ENCODE measurements at places on chromosomes 6 and 20.
A peak's percentile ranks its signal among the peaks of the same experiment; 100 is the strongest.

DNA sequence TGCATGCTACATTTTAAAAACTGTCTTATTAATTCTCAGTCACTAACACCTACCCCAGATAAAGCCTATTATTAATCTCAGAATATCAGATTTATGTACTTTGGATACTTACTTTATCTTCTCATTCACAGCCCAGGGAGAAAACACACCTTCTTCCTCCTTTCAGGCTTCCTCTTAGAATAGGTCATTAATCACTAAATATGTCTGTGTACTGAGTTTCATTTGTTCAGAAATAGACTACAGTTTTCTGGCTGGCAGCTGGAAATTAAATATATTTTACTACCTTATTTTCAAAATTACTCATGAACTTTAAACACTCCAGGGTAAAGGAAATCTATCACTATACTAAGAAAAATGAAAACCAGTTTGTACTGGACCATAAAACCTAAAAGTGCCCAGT lies 147.7 kb upstream of the DST start:
- DNase-seq, result no peak

DNA sequence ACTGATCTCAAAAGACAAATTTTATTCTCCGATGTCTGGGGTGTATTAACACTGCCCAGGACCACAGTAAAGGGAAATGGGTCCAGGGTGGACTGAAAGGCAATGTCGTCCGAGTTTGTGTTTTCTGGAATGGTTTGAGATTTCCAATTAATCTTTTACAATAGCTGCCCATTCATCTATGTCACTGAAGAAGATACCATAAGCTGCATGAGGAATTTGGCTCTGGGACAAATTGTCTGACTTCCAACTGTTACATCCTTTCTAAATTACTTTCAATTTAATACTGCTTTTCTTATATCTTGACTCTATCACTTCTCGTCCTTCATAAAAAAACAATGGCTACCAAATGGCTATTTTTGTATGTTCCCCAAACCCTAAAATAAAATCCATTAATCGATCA lies 130.7 kb upstream of the KCNK16 start:
- DNase-seq, result peak; percentile 63

- DNase-seq, result no peak
These were observed 246.6 kb upstream of the ID4 start for GRCh38 chr6:19590501-19591131.

DNA sequence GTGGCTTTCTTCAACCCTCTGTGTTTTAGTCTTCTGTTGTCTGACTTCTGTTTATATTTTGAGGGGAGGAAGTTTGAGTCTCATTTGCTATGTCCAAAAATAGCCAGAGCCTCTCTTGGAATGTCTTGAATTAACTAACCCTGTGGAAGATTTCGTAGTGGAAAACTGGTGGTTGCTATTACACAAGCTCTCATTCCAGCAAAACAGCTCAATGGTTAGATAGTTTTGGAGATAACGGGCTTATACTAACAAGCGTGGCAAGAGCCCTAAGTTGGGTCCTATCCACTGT lies 1.6 kb downstream of the CCN2 start:
- DNase-seq, result peak; percentile 88

GRCh38 chr6:127289934-127290333 lies 23.3 kb downstream of the RNF146 start:
- no peak for DNase-seq

GRCh38 chr20:53493311-53493857 lies 100.3 kb downstream of the ZNF217 start:
- peak; percentile 74 for DNase-seq

- peak; percentile 84 for DNase-seq
These were observed at the start of gene GFOD1 for GRCh38 chr6:13487122-13488014. Gene GFOD1, minus strand, starts transcription at chr6:13487600. Its CDS starts 710 bp downstream, at chr6:13486890.

DNA sequence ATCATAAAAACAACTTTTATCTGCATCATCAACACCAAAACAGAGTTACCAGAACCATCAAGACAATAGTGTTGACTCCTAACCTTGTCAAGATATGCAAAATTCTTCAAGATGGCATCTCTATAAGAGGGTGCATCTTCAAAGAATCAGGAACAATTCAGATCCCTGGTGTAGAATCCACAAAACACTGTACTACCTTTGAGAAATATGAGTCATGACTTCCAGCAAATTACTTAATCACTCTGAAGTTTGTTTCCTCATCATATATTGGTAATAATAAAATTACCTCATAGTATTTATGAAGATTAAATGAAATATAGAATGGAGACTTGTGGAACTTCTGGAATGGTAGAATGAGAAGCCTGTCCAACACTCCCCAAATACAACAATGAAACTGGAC lies 221.3 kb upstream of the SUPT3H start:
- no peak for DNase-seq

GRCh38 chr6:123636782-123637181 lies at the start of gene TRDN:
Gene TRDN, minus strand, starts transcription at chr6:123636950. Its CDS starts 175 bp downstream, at chr6:123636775.
- no peak for DNase-seq

GRCh38 chr6:4336778-4337442 lies 201.5 kb upstream of the ECI2 start:
- DNase-seq, result no peak

DNA sequence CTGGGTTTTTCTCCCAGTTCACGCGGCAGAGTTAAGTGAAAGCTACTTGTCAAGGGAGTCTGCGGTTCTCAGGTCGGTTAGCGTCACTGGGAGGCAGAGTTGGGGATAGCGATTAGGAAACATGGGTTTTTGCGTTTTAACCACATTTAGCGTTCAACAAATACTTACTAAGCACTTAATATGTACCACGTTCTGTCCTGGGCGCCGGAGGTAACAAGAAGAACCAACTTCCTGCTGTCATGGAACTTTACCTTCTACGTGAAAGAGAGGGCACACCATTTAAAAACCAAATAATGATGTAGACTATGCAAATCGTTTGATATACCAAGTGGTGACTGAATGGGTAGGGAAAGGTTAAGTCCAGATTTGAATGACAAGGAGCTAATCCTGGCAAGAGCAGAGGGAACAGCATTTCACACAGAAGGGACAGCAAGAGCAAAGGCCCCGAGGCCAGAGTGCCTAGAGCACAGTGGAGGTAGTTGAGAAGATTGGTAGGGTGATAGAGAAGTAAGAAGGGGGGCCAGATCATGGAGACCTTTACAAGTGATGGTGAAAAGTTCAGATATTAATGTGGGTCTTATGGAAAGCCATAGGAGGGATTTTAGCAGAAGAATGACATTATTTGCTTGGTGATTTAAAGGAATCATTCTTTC lies 744 bp downstream of the RIOK1 start:
- DNase-seq, result no peak

GRCh38 chr20:55406891-55407290 lies 598.4 kb downstream of the CBLN4 start:
- no peak for DNase-seq

- no peak for DNase-seq
These were observed 347.9 kb upstream of the TSHZ2 start for GRCh38 chr20:52624281-52624680.

DNA sequence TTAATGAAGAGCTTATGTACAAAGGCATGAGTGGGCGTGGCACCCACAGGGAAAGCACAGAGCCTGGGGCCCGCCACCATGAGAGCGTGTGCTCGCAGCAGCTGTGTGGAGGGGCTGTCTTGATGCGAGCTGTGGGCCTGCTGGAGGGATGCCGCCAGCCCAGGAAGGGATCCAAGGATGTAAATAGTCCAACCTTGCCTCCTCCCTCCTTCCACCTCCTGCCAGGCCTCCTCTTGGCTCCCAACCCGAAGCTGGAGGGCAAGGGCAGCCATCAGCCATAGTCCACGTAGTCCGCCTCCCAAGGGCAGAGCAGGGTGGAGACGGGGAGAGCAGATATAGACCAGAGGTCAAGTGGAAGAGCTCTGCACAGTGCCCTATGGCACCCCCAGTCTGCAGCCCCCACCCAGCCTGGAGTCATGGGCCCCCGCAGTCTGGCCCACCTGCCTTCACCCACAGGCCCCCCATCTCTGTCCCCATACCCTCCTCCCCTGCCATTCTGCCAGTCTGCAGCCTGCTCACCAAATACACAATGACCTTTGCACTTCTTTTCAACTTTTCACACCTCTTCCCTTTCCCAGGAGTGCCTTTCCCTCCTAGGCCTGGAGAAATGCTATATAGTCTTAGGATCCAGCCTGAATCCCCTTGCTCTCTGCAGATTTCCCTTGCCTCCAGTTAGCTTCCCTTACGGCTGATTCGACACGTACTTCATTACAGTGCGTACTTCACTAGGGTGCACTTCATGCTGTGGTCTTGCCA lies 77.1 kb downstream of the SHLD1 start:
- DNase-seq, result no peak

DNA sequence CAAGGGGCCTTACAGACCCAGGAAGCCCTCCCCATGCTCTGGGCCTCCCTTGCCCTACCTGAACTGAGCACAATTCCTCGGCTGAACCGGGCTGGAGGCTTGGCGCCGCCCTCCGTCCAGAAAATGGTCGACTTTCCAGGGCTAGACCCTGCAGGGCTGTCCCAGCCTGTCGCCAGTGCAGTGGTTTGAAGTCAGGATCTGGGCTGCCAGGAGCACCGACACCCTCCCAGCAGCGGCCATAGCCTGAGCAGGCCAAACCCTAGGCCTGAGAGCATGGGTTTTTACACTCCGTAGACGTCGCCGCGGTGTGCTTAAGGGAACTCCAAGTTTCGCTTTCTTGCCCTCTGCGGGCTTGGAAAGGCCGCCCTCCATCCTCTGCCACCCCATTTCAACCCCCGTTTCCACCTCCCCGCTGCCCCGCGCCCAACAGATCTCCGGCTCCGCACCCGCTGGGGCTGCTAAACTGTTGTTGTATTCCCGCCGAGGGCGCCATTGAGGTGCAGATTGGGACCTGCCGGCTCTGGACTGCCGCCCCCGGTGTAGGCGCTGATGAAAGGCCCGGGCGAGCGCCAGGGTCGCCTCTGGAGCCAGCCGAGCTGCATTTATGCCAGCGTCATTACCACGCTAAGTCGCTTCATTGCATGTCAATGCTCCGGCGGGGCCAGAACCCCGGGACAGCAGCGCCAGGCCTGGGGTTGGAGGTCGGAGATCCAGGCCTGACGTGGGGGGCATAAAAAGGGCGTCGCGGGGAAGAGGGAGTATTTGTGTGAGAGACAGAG lies 2.2 kb upstream of the TFAP2A start:
- DNase-seq, result no peak

DNA sequence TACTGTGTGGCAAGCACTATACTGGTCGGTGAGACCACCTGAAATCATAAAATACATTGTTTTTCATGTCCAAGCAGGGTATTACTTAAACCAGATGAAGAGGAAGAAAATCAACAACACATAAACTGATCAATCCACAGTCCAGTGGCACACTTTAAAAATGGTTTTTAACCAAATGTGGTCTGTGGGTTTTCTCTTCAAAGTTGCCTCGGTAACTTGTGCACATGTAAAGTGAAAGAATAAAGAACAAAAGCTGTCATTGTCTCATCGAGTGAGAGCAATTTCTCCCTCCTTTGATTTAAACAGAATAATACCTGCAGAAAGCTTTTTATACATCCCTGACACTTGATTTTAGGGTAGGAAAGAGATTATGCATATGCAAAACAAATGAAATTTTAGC lies 3.7 kb downstream of the FLRT3 start:
- no peak for DNase-seq

DNA sequence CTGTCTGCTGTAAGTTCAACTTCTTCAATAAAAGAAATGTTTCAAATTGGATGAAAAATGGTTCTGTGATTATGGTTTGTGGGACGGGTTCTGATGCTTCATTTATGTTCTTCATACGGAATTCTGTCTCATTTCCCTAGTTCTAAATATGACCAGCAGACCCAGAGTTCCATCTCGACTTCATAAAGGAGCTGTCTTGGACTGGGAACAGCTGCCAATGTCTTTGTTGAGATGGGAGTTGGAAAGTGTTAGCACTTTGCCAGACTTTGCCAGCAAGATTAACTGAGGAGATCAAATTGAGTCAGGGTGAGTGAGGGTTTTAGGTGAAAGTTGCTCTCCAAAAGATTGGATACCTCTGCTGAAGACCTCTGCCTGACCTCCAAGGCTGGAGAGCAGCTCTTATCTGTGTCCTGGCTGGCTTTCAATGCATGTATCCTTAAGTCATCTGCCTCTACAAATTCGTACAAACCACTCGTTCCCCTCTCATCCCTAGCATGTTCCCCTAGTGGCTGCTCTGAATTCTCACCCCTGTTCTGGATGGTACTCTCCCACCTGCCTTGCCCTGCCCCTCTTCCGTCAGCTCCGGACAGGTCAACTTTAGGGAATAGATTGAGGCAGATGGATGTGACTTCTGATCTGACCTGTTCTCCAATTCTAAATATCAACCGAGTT lies at the start of gene EFCAB8:
EFCAB8 (plus strand) TSS at position 223 of the 672 bp plus-strand sequence. CDS start 4,870 bp downstream, outside the sequence.
- DNase-seq, result no peak

GRCh38 chr6:17491416-17492142 lies 98.2 kb downstream of the CAP2 start:
- no peak for DNase-seq

DNA sequence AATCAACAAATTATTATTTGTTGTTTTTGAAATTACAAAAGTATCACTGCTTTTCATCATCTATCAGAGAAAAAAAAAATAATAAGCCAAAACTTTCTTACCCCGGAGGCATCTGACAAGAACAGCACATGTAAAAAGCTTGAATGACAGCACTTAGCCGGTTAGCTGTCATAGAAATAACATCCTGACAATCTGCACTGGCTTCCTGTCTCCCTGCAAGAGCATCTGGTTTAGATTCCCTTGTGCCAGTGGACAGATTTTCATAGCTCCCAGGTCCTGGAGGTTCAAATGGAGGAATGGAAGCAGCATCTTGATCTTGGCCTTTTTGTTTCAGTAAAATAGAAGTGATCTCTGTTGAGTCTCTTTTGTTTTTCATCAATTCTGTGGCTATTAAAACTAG lies 74.8 kb downstream of the HACE1 start:
- peak; percentile 52 for DNase-seq

DNA sequence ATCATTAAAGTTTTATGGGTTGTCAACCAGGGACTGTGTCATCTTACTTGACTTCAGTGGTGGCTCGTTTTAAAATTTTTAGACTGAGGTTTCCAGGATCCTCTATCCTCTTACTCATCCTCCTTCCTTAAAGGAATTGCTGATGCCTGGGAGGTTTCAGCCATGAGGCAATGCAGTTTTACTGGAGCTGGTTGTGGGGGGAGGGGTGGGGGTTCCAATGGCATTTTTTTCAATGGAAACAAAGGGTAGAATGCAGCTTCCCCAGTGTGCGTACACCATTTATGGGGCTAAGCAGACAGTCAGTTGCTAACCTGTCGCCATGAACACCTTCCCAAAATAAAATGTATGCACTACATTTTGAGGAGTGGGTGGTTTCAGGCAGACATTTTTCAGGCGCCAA lies 88.0 kb downstream of the METTL24 start:
- DNase-seq, result peak; percentile 58

GRCh38 chr20:558117-558516 lies 14.5 kb upstream of the CSNK2A1 start:
- DNase-seq, result no peak
